ENCODE measurements at places on chromosomes 7 and 10.

- DNase-seq: no peak
Measured at GRCh38 chr7:154364170-154364569, 312.0 kb downstream of the DPP6 start.

DNA sequence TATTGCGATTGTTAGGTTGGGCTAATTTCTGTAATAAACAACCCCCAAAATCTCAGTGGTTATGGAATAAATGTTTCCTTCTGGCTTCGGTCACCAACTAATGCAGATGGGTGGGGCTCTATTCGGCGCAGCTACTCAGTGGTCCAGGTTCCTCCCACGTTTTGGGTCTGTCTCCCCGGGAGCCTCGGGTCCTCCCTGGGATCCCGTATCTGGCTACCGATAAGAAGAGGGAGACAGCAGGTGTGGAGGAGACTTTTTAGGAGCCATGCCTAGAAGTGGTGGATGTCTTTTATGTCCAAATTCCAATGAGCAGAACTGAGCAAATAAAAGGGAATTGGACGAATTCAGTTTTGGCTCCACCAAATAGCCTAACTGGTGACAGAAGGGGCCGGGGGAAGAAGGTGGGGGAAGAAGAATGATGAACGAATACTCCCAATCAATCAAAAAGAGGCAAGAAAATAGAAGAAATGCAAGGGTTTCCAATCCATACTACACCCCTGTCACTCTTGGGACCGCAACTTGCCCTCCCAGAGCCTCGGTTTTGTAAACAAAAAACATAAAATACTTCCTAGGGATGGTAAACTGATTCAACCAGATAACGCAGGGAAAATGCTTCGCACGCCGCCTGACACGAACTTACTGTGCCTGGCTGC, 498 bp upstream of the C10orf53 start:
- DNase-seq: no peak

GRCh38 chr7:151693140-151693539, 173.4 kb upstream of the RHEB start:
- no peak for DNase-seq

DNA sequence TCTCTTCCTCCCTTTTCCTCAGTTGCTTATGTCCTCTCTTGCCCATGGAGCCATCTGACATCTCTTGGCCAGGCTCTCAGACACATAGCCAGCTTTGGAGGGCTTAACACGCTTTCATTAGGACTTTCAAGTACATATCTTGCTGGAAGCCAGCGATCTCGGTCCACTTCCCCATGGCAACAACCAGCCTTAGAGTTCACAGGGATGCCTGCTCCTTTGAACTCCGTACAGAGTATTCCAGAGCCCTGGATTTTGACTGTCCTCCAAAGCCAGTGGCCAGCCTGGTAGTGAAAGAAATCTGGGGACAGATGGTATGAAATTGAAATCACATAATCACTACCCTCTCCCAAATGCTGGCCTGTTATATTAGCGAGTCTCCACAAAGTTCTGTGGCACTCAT, 370.5 kb upstream of the NPVF start:
- DNase-seq: no peak

GRCh38 chr7:13801669-13802068, 187.8 kb downstream of the ETV1 start:
- DNase-seq: no peak

DNA sequence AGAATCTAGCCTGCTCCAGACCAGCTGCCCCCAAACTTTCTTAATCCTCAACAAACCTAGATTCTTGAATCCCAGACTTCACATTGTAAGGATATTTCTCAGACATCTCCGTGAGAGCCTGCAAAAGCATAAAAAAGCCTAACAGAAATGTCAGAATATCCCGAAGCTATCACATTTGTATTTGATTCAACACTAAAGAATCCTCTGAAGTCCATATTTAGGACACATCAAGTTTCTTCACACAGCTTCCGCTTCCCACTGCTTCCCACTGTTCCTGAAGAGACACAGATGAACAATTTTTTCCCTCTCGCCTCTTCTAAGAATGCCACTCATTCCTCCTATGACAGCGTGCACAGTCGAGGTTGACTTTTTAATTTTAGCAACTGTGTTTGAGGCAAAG, 396.2 kb upstream of the IGFBP3 start:
- DNase-seq: no peak

- no peak for DNase-seq
Measured at GRCh38 chr7:17472518-17472917, 174.1 kb downstream of the AHR start.

DNA sequence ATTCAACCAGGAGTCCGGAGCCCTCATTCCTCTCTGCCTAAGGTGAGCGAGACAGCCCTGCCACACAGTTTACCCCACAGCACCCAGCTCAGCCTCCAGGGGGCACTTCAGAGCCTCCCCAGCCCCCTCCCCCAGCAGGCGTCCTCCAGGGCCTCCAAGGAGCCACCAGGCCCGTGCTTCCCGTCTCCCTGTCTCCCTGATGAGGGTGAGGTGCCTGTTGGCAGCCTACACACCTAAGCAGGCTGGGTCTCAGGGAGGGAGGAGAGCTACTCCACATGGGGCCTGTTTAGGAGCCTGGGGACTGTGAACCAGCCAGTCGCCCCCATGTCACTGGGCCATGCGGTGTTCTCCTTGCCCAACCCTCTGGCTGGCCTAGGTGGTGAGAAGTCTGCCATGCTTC, 28.9 kb upstream of the TRIM8 start:
- DNase-seq: no peak

DNA sequence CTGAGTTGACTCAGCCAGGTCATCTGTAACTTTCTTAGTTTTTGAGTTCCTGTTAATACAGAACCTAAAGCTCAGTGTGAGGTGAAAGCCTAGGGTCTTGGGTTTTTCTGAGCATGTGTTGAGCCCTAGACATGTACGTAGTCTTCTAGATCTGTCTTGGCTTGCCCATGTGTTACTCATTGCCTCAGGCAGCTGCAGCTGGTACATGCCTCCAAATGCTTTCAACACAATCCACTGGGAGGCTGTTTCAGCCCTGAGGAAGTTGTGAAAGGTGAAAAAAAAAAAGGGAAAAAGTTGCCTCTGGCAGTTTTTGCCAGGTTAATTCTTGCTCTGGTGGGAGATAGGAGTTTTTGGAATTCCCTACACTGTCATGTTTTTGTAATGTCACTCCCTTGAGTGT, 134.6 kb downstream of the RNF216 start:
- DNase-seq: no peak

GRCh38 chr10:99369126-99369525, 40.0 kb downstream of the CNNM1 start:
- no peak for DNase-seq

GRCh38 chr7:6727663-6728062, 20.9 kb upstream of the ZNF12 start:
- no peak for DNase-seq

- DNase-seq: no peak
Measured at GRCh38 chr7:84624527-84624926, 429.9 kb upstream of the SEMA3A start.

DNA sequence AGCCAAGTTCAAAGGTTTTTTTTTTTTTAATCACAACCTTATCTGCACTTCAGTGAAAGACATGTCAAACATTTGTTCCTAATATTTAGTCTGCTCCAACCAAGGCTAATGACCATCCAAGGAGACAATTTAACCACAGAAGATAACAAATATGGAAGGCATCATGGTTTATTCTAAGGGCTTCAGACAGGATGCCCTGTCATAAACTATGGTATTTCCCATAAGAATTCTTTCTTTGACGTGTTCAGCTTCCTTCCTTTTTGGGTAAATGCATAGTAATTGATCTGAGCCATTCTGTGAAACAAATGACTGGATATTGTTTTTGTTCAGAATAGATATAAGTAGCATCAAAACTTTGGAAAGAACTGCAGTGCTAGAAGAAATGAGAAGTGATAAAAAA, 326.5 kb upstream of the AOAH start:
- DNase-seq: no peak

DNA sequence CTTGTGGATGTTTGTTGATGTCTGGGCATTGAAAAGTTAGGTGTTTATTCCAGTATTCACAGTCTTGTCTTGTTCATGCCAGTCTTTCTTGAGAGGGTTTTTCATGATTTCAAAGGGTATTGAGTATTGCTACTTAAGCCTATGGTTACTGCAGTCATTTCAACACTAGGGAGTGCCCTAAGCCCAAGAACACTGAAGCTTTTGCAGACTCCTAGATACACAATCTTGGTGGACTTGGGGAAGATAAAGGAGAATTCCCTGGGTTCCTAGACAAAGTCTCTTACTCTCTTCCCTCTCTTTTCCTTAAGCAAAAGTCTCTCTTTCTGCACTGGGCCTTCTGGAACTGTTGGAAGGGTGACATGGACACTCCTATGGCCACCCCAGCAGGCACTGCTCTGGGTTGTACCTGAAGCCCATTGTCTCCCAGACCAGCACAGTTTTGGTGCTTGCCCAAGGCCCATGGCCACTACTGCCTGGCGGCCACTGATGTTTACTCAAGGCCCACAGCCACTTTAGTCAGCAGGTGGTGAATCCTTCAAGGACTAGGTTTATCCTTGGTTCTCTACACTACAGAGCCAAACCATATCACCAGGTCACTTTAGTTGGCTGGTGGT, 24.9 kb downstream of the SAMD9 start:
- DNase-seq: no peak

GRCh38 chr7:47573758-47574481, 8.0 kb downstream of the TNS3 start:
- DNase-seq: no peak

GRCh38 chr7:5478568-5479430, 55.2 kb upstream of the TNRC18 start:
- no peak for DNase-seq

- DNase-seq: no peak
Measured at GRCh38 chr7:139602143-139602722, 78.7 kb downstream of the CLEC2L start.

DNA sequence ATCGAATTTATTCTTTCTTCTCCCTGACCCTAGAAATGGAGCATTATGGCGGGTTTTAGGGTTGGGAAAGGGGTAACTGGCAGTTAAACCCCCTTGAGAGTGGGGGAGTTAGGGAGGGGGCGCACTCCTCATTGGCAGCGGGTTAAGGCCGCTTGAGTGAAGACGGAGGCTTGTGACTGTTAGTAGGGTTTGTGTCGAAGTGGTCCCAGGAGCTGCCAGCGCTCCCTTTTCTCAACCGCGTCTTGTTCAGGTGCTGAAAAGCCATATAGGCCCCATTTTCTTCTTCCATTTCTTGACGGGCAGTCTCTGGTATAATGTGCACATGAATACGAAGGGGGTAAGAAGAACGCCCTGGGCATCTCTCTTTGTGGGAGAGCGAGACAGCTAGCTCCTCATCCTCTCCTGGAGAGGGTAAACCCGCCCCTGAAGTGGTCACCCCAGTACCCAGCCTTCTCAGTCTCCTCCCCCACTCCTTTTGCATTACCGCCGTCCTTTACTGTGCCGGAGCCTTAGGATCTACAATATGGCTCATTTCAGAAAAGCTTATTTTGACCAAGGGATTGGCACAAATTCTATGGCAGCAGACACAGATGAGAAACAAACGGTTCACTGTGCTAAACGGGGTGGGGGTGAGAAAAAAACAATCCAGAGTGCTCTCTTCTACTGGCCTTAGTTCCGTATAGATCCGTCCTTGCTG, 836 bp downstream of the KMT2E start:
- no peak for DNase-seq

GRCh38 chr10:59405235-59405634, 42.9 kb upstream of the FAM13C start:
- no peak for DNase-seq

DNA sequence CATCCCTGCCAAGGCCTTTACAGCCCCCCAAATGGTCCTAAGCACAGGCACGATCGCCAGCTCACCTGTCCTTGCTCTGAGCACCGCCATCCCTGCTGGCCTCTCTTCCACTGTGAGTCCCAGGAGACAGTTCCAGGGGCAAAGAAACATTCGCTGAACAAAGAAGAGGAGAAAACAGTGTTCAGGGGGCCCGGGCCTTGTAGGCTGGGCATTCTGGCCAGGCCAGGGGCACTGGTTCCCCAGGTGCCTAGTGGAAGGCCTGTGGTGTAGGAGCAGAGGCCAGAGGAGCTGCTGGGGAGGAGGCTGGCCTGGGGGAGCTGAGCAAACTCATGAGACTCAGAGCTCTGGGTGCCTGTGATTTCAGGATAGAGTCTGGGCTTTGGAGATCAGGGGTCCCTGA, 22.6 kb downstream of the AQP1 start:
- DNase-seq: no peak

DNA sequence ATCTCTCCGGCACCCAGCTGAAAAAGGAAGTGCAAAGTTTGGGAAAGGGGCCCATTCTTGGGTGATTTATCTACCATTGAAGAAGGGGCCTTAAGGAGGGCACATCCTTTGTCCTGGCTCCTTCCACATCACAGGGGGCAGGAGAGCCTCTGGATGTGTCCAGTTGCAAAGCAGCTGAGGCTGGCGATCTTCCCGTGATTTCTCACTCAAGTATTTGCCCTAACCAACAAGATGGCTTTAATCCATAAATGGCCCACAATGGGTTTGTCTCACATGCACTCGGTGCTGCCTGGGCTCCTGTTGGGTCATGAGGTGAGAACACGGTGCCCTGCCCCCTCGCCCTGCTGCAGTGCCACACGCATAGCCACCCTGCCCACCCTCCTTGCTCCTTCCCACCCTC, 14.2 kb upstream of the FRMPD2 start:
- DNase-seq: no peak

- DNase-seq: no peak
Measured at GRCh38 chr7:41992881-41993867, 243.8 kb downstream of the GLI3 start.

DNA sequence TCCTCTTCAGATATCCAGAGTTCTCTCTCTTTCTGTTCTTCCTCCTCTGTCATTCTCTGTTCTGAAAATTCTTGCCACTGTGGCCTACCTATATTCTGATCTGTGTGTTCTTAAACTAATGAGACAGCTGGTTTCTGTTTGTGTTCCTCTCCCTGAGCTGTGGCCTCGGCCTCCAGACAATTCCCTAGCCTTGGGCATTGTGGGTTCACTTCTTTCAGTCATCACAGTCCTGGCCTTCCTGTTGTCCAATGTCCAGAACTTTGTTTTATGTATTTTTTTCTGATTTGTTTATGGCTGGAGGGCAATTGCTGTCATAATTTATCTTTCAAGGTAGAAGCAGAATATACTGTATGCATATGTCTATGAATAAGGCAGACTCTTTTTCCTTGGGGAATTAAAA, 173.2 kb upstream of the MTPN start:
- DNase-seq: no peak

GRCh38 chr10:122333037-122333436, 41.5 kb upstream of the PLEKHA1 start:
- DNase-seq: no peak

GRCh38 chr10:77380191-77380590, 257.4 kb downstream of the KCNMA1 start:
- DNase-seq: no peak

- no peak for DNase-seq
Measured at GRCh38 chr7:123615344-123615743, 13.7 kb downstream of the ASB15 start.

- no peak for DNase-seq
Measured at GRCh38 chr7:151520419-151521261, 945 bp upstream of the RHEB start.

Data from NCI-H2081 treated with DMSO at 0.1 percent for 48 hours (cell line).